A673 (cell line): ENCODE measurements at places on chromosomes 16 and 17.
A peak's percentile ranks its signal among the peaks of the same experiment; 100 is the strongest.

- DNase-seq = no peak
Observed at GRCh38 chr17:56152874-56153602, at the start of gene ANKFN1. TSS of gene ANKFN1 (plus strand) at chr17:56153475. CDS start at chr17:56212668, 59,193 bp downstream.

DNA sequence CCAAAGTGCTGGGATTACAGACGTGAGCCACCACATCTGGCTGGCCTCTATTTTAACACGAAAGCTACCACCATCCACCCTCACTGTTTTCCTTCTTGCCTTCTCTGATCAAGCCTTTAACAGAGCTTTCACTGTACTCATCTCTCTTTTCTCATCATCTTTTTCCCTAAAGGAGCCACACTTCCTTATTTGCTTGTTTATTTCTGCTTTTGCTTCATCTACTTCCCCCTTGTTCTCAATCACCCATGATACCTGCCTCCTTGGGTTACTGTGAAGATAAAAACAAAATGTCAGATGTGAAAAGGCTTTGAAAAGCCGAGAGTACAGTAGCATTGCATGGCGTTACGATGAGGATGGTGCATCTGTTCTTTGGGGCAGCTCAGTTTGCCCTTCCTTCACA lies 79.9 kb downstream of the ZNF18 start:
- DNase-seq = no peak

- DNase-seq = no peak
Observed at GRCh38 chr17:6090253-6090652, 20.1 kb downstream of the WSCD1 start.

DNA sequence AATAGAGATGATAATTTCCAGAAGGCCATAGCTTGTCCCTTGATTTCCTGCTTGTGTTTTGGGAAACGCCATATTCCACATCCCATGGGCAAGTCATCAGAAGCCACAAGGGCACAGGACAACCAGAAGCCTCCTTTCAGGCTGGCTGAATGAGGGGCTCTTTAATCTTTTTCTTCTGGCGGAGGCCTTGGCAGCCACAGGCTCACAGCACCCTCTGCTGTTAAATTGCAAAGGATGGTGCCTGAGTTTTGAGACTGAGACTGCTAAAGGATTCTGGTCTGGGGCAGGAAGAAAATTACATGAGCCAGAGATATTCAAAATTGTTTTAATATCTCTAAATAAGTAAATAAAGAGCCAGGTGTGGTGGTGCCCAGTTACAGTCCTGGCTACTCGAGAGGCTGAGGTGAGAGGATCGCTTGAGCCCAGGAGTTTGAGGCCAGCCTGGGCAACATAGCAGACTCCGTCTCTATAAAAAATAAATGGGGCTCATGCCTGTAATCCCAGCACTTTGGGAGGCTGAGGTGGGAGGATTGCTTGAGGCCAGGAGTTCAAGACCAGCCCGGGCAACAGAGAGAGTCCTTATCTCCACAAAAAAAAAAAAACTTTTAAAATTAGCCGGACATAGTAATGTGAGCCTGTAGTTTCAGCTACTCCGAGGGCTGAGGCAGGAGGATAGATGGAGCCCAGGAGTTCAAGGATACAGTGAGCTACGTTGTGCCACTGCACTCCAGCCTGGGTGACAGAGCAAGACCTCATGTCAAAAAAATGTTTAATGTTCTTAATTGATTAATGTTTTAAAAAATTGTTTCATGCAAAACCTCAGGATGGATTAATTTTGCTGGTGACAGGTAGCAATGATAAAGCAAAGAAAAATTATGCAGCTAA lies 26.3 kb downstream of the AARSD1 start:
- DNase-seq = peak; percentile 58

GRCh38 chr17:59401274-59401673 lies 69.8 kb downstream of the YPEL2 start:
- no peak for DNase-seq

- DNase-seq = no peak
Observed at GRCh38 chr16:78608305-78608776, 508.9 kb downstream of the WWOX start.

DNA sequence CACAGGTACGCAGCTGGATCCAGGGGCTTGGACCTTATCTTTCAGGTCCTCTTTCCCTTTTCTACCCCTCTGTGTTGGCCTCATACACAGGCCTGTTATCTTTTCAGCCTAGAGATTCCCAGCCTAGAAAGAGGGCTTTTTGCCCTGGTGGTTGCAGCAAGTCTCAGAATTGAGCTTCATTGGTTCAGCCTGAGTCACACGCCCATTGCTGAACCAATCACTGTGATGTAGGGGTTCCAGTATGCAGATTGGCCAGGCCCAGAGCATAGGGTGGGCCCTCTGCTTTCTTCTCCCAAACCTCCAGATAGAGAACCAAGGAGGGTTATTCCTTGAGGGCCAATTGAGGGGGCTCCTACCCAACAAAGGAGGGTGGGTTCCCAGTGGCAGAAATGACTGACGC lies 32.8 kb downstream of the GPT2 start:
- DNase-seq = peak; percentile 27

GRCh38 chr17:50355701-50356341 lies 9.9 kb downstream of the XYLT2 start:
- DNase-seq = no peak

GRCh38 chr16:86015606-86016005 lies 116.6 kb downstream of the IRF8 start:
- no peak for DNase-seq

DNA sequence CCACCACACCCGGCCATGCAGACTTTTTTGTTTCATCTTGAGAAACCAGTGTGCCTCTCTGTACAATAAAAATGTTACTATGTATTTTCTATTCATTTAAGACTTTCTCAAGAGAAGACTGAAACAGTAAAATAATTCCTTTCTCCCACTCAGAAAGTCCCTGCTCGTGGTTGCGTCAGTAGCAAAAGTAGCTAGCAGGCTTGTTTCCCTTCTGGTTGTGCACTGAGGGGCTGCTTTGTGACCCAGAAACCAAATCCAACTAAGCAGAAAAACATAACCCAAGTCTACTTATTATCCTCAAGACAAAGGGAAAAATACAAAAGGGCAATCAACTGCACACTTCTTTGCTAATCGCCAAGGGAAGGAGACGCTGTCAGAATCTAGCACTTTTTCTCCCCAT lies 3.4 kb upstream of the PNPO start:
- DNase-seq = no peak

GRCh38 chr16:19610200-19610599 lies 54.7 kb downstream of the VPS35L start:
- DNase-seq = no peak

DNA sequence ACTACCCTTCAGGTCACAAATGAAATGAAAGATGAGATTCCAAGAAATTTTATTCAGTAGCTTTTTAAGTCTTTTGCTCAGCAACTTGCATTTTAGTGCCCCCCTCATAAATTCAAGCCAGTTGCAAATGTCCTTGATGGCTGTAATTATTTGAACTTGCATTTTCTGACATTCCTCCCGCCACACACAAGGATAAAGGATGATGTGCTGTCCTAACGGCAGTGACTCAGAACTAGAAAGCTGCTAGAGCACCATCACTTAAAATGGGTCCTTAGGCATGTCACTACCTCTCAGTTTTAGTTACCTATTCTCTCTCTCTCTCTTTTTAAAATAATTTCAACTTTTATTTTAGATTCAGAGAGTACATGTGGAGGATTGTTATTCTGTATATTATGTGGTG lies 306.7 kb downstream of the CNTNAP4 start:
- DNase-seq = no peak

DNA sequence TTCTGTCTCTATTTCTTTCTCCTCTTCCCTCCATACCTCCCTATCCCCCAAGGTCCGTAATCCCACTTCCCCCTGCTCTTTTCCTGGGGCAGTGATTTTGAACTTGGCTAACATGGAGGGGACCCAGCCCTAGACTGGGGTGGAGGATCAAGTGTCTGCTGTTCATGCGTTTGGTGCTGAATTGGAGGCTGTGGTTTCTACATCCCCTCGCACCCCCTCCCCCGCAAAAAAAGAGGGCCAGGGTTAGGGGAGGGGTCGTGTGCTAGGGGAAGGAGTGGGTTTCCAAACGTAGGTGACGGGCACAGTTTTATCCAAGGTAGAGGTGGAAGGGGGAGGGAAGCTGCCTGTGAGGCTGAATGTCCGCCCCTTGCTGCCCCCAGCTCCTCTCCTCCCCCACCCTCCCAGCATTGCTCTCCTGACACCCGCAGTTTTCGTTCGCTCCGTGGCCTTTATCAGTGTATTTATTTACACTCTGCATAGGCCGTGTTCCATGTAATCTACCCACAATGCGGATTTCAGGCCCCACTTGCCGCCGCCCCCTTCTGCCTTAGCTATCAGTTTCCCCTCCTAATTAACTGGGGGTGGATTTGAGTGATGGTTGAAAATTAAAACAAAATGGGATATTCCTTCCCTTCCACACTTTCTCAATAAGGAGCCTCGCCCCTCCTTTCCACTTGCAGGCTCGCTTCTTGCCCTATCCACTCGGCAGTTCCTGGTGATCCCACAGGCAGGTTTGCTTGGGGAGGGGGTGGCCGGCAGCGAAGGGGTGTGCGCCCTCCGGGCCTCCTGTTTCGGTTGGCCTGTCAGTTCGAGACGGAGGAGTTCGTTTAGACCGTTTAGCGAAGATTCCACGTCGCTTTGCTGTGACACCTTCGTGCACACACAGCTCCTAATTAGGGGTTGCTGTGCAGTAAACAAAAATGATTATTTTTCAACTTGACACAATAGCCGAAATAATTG lies 2.0 kb downstream of the GNAO1 start:
- no peak for DNase-seq

DNA sequence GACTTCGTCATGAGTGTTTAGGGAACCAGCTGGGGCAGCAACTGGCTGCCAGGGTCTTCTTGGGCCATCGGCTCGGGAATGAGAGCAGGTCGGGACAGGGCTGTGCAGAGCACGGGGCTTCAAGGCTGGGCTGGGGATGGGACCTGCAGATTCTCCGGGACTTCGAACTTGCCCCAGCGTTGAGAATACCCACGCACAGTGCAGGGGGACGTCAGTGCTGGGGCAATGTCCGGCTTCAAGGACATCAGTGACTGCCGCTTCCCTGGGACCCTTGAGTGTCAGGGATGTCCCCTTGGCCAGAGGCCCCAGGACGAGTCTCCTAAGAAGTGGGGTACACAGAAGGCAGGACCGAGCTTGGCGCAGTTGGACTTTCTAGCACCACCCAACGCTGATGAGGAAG lies 76.3 kb downstream of the MGAT5B start:
- no peak for DNase-seq

GRCh38 chr16:11686713-11687380 lies 18.6 kb downstream of the SNN start:
- DNase-seq = no peak

DNA sequence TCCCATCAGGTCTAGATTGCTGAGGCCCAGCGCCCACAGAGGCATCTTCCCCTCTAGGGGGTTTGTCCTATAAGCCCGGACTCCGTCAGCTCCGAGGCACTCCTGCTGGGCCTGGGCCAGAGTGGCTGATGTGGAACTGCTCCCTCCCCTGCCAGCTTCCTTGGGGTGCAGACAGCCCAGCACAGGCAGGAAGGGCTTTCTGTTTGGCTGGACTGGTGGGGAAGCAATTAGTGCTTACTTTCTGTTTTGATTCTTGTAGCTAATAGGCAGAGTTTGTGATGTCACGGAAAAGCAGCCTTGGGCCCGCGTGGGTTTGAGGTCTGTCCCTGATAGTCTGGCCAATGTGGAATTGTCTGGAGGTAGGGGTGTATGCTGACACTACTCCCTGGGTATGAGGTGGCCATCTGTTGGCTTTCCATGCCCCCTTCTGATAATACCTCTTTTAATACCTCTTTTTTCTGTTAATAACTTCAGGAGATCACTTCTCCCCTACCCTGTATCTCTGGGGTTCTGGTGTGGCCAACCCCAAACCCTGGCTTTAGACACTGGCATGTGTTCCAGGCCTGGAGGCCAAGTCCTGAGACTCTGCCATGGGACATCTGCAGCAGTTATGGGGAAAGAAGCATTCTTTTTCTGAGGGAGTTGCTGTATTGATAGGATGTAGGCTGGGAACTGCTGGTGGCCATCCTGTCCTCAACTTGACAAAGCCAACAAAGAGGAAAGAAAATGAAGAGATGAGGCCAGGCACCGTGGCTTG lies 190.9 kb downstream of the RAB11FIP4 start:
- no peak for DNase-seq

- DNase-seq = no peak
Observed at GRCh38 chr17:50493744-50494143, 14.5 kb upstream of the MYCBPAP start.

DNA sequence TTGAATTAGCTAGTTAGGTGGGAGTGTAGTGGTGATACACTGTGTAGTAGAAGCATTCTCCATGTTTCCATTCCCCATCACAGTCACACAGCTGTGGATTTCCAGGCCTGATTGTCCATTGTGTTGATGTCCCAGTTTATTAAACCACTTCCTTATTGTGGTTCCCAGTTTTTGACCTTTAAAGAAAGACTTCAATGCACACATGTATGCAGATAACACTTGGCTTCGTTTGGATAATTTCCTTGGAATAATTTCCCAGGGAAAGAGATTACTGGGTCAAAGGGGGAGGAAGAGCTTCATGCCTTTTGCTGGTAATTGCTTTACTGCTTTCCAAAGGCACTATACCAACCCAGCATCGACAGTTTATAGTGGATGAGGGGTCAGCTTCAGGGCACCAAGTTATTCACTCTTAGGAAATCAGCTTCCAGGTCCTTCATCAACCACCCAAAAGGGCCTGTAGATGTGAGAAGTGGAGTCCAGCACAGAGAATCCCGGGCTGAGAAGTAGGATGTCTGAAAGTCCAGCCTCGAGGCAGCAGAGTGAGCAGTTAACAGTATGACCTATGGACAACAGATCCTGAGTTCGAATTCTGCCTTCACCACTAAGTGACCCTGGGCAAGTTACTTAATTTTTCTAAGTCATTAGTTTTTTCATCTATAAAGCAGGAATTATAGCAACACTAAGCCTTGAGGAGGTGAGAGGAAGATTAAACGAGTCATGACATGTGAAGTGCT lies 31.3 kb upstream of the TNS4 start:
- no peak for DNase-seq
